HT-29 (cell line): ENCODE measurements at places on chromosomes 1 and 21.

DNA sequence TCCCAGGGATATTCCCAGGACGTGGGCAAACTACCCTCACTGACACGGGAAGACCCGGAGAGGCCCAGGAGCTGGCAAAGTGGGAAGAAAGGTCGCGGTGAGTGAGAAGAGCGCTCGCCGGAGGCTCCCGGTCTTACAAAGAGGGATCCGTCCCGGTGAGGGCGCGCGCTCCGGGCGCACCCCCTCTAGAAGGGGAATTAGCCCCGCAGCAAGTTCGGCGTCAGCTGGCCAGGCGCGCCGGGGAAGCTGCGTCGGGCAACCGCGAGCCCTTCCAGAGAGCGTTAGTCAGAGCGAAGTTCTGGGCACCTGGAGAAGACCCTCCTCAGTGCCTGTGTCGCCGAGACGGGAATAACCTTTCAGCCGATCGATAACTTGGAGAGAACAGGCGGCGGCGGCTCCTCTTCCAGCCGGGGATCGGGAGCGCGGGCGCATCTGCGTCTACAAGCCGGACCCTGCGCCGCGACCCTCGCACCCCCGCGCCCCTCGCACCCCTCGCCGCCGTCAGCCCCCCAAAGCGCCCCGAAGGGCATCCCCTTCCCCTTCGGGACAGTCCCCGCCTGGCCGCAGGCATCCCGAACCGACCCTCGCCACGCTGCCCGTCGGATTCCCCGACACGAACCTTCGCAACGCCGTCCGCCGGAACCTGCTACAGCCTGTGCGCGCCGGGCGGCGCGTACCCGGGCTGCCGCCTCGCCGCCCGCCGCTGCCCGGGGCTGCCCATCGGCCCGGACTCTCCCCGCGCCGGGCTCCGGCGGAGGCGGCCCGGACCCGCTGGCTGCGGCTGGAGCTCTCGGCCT is 485 bp downstream of the SIPA1L2 start:
- DNase-seq, result peak; percentile 33

GRCh38 chr1:54995835-54996234 is 2.9 kb upstream of the BSND start:
- DNase-seq, result no peak

GRCh38 chr1:61441723-61442262 is 283.1 kb downstream of the TM2D1 start:
- no peak for DNase-seq

DNA sequence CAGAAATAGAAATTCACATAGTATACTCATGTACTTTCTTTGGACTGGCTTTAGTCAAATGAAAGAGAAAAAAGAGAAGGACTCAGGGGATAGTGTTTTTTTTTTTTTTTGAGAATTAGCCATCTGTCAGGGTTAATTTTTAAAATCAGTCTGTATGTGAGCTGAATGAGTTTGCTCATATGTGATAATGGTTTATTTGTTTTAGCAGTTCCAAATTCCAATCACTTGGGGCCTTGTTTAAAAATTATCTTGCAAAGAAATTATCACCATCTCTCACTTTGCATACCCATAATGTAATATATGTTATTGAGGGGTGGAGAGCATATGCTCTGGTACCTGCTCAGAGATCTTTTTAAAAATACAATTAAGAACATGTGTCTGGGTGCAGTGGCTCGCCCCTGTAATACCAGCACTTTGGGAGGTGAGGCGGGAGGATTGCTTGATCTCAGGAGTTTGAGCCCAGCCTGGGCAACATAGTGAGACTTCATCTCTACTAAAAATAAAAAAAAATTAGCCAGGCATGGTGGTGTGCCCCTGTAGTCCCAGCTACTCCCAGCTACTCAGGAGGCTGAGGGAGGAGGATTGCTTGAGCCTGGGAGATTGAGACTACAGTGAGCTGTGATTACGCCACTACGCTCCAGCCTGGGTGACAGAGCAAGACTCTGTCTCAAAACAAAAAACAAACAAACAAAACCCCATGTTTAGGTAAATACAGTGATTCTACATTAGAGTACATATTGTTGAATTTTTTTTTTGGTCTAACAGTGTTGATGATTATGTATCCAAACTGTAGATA is 19.7 kb downstream of the GNAI3 start:
- DNase-seq, result no peak

GRCh38 chr1:15959827-15960446 is 16.0 kb downstream of the ZBTB17 start:
- no peak for DNase-seq

DNA sequence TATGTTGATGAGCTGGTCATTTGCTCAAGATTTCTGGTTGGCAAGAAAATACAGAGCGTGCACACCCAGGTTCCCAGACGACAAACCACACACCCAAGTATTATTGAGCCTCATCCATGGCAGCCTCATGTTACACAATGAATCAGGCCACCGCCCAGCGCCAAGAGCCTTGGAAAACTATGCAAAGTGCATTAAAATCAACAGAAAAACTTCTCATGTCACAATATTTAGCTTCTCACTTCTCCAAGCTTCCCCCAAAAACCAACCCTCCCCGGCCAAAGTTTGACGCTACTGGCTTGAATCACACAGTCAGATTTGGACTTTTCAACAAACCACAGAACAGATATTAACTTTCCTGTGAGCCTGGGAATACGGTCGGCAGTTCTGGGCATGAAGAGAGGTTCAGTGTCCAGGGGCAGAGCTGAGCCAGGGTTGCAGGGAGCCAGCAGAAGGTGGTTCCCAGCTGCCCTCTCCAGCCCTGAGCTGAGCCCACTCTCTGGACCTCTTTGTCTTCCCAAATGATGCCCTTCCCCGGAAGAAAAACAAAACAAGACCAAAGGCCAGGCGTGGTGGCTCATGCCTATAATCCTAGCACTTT is 71.1 kb downstream of the SETD4 start:
- DNase-seq, result no peak

GRCh38 chr1:205339197-205339702 is 17.5 kb downstream of the KLHDC8A start:
- DNase-seq, result no peak

DNA sequence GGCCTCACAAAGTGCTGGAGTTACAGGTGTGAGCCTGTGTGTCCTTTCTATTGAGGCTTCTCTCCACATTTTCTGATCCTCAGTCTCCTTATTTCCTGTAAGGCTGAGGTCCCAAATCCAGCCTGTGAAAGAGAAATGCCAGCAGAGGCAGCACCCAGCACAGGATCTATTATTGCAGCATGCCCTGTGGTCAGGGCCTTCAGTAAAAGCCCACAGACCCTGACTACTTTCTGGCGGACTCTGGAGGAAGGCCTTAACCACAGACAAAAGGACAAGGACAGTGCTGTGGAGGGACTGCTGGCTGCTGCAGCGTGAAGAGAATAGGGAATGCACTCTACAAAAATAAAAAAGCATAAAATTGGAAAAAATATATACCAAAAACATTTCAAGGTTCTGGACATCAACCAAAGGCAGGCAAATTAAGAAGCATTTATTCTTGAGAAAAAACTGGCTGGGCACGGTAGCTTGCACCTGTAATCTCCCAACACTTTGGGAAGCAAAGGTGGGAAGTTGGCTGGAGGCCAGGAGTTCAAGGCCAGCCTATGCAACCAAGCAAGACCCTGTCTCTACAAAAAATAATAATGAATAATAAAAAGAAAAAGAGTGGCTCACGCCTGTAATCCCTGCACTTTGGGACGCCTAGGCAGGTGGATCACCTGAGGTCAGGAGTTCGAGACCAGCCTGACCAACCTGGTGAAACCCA is 9.4 kb upstream of the PGD start:
- DNase-seq, result no peak

- peak; percentile 82 for DNase-seq
Observed at GRCh38 chr1:12124693-12125421, 41.9 kb upstream of the TNFRSF1B start.

DNA sequence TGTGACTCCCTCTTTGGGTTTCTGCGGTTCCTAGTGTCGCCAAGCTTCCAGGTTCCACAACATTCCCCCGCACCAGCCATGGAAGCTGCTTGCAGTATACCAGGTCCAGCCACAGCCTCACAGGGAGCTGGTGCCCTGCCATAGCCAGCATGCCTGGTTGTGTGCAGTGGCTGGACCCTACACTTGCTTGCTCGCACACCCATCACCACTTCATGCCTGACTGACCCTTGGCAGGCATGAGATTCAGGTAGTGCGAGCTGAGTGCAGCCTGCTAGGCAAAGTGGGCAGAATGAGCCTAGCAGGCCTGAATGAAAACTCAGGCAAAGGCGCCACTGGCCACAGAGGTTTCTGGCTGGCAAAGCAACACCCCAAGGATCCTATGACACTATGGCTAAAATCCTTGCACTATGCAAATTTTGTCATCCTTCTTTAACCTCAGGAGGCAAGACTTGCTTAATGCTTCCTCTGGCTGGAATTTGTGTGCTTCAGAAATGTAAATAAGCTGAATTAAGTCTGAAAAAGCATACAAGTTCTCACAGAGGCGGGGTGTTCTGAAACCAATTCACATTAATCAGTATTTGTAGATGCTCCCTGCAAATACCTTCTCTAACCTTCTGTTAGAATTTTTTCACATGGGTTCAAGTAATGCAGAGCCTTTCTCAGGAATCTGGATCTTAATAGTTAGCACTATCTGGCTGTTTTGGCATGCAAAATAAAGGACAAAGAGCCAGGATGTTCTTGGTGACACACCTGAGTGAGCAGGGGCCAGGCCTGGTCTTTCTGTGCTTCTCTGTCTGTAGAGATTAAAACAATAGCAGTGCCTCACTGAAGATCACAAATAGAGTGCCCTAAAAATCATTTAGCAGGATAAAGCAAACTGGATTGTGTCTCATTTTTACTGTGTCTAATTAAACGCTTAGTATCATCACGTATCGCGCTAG is 256.9 kb downstream of the GPATCH2 start:
- no peak for DNase-seq

- DNase-seq, result no peak
Observed at GRCh38 chr1:172898866-172899265, 151.9 kb downstream of the TNFSF18 start.

DNA sequence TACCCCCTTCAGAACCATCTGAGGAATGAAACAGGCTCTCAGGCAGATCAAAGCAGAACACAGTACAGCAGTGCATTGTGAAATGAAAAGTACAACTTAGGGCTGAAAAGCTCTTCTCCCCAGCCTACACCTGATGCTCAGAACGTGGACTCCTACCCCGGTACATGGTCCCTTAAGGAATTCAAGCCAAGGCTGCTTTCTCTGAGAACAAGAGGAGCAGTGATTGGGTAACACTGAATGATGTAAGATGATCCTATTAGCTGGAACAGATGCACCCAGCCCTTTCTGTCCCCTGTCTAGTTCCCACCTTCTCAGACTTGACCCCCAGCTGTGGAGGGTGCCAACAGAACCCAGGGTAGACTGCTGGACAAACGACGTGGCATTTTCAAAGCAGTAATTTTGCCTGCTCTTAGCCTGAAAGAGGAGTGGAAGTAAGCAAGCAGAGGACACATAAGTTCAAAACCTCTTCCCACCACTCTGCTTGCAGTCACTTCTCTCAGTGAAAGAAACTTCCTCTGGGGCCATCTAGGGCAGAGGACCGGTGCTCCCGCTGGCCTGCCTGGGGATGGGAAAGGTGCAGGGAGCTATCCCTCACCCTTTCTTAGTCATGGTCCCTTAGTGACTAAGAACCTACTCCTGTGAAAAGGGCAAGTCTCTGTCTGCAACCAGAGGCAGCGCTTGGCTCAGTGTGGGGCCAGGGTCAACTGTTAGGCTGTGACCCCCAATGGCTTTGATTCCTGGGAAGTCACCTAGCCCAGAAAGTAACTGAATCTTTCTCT is 72.7 kb downstream of the TRABD2B start:
- DNase-seq, result no peak

DNA sequence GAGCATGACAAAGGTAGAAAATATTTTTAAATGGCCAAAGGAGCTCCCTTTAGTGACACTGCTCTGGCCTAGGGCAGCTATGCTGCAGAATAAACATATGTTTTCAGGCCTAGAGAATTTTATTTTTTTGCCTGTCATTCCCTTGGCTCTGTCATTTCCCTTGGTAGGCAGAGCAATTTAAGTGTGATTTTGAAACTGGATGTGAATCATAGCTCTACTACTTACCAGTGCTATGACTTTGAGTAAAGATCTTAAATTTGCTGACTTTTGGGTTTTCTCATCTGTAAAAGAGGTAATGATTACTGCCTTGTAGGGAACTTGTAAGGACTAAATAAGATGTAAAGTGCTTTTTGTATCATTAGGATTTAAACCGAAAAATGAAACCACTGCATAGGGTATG is 189.0 kb upstream of the ZRANB2 start:
- DNase-seq, result no peak

DNA sequence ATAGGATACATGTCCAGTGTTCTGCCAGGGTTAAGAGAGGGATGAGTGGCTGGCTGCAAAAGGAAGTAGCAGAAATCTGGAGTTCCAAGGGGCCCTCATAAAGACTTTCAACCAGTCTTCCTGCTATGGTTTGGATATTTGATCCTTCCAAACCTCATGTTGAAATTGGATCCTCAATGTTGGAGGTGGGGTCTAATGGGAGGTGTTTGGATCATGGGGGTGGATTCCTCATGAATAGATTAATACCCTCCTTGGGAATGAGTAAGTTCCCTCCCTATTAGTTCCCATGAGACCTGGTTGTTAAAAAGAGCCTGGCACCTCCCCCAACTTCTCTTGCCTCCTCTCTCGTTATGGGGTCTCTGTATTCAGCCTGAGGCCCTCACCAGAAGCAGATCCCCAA is 10.1 kb upstream of the GNG12 start:
- no peak for DNase-seq

- peak; percentile 42 for DNase-seq
Observed at GRCh38 chr1:209076688-209077087, 506.8 kb upstream of the CAMK1G start.

GRCh38 chr1:88729297-88729696 is 45.2 kb downstream of the PKN2 start:
- DNase-seq, result no peak

DNA sequence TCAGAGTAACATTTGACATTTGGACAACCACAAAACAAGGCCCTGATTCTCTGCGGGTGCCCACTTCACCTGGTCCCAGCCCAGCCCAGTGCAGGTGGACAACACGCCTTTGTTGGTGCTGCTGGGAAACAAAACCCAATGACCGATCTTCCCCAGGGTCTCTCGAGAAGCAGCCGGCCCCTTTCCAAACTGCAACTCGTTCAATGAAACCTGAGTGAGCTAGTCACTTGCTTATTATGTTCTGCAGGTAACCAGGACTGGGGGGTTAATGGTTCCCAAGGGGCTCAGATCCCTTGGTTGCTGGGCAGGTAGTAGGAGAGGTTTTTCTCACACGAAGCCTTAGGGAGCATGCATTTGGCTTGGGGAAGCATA is 42.9 kb downstream of the ABCG1 start:
- DNase-seq, result no peak

DNA sequence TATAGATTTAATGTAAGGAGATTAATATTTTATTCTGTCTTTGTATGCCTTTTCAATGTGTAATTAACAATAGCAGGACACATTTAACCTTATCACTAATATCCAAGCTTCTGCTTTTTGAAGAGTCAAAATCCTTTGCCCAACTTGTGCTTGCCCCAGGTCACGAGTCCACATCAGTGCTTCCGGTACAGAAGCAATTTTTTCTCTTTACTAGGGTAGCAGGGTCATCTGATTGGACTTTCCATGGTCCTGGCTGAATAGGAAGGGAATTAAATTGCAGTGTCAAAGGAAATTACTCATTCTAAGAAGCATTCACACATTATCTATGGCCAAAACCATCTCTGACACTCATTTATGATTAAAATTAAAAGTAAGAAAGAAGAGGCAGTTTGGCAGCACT is 460.5 kb upstream of the ADGRL2 start:
- DNase-seq, result no peak

- DNase-seq, result no peak
Observed at GRCh38 chr1:98453066-98453465, 208.5 kb upstream of the SNX7 start.

GRCh38 chr1:240719953-240720700 is 108.2 kb upstream of the GREM2 start:
- DNase-seq, result no peak
